Glutamatergic neuron (in vitro differentiated cells): ENCODE measurements at places on chromosomes 13 and 19.

DNA sequence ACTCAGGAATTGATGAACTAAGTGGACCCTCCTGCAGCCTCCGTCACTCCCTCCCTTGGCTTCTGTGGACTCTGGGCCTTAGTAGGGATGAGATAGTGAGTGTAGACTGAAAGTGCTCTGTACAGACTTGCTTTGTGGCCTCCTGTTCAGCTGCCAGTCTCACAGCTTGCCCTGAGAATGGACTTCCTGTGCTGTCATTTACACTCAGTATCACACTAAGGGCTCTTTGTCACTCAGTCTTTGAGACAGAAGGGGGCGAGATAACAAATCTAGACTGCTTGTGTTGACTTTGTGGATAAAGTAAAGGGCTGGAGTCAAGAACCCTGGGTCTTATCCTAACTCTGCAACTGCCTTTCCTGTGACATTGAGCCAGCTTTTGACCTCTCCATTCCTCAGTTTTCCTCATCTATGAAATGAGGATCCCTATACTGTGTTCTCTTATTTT, 21.0 kb upstream of the SPRY2 start:
- H3K27me3 ChIP-seq: no peaks in the 10 kb centered on the region
- peak overlapping the region; percentile 48 for H3K27ac ChIP-seq
- peaks cover 17% of the 10 kb centered on the region for H3K4me1 ChIP-seq
- no peak for DNase-seq
- no peak overlapping the region for H3K4me3 ChIP-seq

DNA sequence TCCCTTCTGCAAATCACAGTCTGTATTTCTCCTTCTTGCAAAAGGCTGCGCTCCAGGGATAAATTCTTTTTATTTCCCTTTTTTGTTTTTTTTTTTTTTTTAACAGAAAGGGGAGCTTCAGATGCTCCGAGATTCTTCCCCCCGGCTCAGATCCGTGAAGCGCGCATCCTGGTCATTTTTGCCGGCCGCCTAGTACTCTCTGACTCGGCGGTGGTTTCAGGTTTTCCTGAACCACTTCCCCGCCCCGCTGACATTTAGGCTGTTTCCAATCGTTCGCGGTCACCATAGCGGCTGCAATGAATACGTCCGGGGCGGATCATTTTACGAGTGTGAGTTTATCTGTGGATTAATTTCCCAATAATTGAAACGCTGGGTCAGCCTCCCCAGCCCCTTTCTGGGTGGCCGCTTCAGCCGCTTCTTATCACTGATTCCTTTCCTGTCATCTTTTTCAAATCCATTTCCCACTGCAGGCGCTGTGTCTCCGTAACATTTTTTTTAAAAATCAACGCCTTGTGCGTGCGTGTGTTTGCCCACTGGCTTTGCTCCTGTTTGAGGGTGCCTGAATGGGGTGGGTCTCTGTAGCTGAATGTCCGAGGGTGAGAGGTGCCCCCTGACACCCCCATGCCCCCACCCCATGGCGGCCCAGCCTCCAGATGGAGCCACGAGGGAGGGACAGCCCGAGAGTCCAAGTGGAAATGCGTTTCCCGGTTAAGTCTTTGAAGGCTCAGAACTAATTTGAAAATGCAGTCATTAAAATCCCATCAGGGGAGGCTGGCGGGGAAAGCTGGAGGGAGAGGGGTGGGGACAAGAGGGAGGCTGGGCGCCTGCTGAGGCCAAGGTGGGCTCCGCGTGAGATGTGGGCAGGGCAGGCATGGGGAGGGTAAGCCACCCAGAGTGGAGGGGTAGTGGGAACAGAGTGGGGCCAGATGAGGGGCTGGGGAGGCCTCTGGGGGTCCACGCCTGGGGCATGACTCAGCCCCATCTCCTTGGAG, 10.6 kb downstream of the ONECUT3 start:
- peaks cover 14% of the 10 kb centered on the region for H3K4me1 ChIP-seq
- no peak for DNase-seq
- H3K27me3 ChIP-seq: peaks cover 39% of the 10 kb centered on the region
- H3K4me3 ChIP-seq: peak overlapping the region; percentile 74
- H3K36me3 ChIP-seq: no peaks in the 10 kb centered on the region

DNA sequence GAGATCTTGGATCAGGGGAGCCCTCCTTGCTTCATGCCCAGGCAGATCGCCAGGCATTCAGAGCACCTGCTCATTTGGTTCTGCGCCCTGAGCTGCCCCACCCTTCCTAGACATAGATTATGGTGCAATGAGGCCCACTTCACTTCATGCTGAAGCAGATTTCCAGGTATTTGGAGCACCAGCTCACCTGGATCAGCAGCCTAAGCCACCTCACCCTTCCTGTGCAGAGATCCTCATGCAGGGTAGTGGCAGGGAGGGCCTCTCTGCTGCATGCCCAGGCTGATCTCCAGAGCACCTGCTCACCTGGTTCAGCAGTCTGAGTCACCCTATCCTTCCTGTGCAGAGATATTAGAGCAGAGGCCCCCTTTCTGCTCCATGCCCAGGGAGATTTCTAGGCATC, 1966.1 kb downstream of the PCDH9 start:
- H3K4me1 ChIP-seq: peaks cover 8% of the 10 kb centered on the region
- no peak for DNase-seq
- no peak overlapping the region for H3K27ac ChIP-seq
- H3K36me3 ChIP-seq: no peaks in the 10 kb centered on the region
- peaks cover 2% of the 10 kb centered on the region for H3K27me3 ChIP-seq

DNA sequence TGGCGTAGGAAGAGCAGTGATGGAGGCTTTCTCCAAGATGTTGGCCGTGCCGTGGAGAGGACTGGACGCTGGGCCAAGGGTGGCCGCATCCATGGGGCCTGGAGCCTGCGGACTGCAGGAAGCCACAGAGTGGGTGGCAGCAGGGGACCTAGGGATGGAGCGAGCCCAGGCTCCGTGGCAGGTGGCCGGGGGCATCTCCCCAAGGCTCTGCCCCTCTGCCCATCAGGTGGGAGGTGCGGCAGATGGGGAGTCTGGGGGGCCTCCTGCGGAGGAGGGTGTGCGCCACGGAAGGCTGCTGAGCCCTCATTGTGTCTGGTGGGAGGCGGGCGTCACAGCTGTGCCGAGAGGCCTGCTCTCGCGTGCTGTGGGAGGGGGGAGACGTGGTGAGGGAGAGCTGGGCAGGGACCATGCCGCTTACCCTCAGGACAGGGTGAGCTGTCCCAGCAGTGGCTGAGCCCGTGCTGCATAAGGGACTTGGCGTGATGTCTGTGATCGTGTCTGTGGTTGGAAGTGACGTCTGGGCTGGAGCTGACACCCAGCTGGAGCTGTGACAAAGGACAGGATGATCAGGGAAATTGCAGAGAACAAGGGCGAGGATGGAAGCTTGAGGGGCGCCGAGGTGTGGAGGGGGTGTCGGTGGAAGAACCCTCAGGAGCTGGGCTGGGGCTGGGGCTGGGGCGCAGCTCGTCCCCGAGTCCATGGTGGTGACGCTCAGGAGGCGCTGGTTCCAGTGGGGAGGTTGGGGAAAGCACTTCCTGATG, 13.4 kb downstream of the MCF2L start:
- H3K36me3 ChIP-seq: no peaks in the 10 kb centered on the region
- H3K27ac ChIP-seq: no peak overlapping the region
- no peak for DNase-seq
- H3K4me1 ChIP-seq: peaks cover 8% of the 10 kb centered on the region

DNA sequence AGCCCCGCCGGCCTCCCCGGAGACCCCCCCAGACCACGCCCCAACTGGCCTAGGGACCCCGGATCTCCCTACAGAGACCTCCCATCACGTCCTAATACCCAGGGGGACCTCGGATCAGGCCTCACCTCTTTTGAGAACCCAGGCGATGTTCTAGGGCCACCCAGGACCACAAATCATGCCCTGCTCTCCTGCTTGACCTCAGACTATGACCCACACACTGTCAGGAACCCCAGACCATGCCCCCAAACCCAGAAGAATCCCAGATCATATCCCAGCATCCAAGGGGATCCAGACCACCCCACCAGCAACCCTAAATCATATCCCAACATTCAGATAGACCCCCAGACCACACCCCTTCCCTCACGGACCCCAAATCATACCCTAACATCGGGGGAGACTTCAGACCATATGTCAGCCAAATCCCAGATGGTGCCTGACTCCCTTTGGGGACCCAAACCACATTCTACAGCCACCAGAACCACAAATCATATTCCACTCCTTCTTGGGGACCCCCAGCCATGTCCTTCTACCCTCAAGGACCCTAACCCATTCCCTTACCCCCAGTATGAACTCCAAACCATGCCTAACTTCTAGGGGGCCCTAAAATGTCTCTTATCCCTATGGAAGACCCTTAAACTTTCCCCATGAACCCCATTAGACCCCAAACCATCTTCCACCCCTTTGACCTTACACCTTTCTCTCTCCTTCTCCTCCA, 611 bp upstream of the LRFN1 start:
- peak overlapping the region; percentile 53 for H3K27ac ChIP-seq
- H3K4me3 ChIP-seq: peak overlapping the region; percentile 85
- H3K4me1 ChIP-seq: peaks cover 30% of the 10 kb centered on the region
- H3K27me3 ChIP-seq: peaks cover 23% of the 10 kb centered on the region

DNA sequence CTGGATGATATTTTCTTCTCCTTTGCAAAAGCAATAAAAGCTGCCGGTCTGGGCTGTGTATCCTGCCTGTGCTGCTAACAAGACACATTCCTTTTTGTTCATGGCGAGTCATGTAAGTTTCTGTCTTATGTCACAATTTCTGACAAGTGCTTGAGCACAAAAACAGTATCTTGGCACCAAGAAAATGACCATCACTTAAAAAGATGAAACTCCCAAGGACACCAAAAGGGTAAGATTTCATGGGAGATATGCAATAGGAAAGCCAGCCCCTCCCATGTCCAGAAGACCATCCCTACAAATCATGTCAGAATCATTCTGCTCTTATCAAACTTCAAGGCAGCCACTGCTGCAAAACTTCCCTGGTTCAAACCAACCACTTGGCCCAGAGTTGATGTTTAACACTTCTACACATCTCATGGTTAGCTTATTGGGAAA, 375.4 kb upstream of the ZNF507 start:
- DNase-seq: no peak
- no peaks in the 10 kb centered on the region for H3K4me1 ChIP-seq
- H3K27me3 ChIP-seq: no peaks in the 10 kb centered on the region
- H3K27ac ChIP-seq: no peak overlapping the region
- H3K36me3 ChIP-seq: no peaks in the 10 kb centered on the region

GRCh38 chr13:41282129-41282571, 18.8 kb upstream of the MTRF1 start:
- H3K4me3 ChIP-seq: no peak overlapping the region
- no peaks in the 10 kb centered on the region for H3K27me3 ChIP-seq
- no peak overlapping the region for H3K27ac ChIP-seq

- no peaks in the 10 kb centered on the region for H3K36me3 ChIP-seq
- no peaks in the 10 kb centered on the region for H3K27me3 ChIP-seq
Measured at GRCh38 chr13:97193577-97193976, 28.6 kb upstream of the MBNL2 start.

DNA sequence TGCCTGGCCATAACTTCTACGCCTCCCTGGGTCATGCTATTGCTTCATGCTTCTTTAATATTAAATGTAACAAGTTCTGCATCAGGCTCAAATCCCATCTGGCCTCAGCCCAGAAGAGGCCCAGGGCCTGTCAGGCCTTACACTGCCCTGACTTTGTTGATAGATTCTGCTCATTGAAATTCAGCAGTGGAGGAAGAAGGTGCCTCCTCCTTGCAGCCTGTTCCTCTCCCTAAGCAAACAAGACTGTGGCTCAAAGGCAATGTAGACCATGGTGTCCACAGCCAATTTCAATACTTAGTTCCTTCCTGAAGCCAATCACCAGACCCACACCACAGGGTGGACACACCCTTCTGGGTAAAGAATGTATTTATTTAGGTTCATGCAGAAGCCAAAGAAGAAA, 59.4 kb downstream of the LACC1 start:
- H3K27ac ChIP-seq: no peak overlapping the region
- H3K4me1 ChIP-seq: no peaks in the 10 kb centered on the region
- peaks cover 4% of the 10 kb centered on the region for H3K27me3 ChIP-seq
- H3K36me3 ChIP-seq: no peaks in the 10 kb centered on the region
